Iris pigment epithelial cell (primary cell): ENCODE measurements at places on chromosomes 11 and 22.
A peak's percentile ranks its signal among the peaks of the same experiment; 100 is the strongest.

- DNase-seq, result no peak
These were observed 81.6 kb downstream of the LRRC4C start for GRCh38 chr11:41377709-41378394.

DNA sequence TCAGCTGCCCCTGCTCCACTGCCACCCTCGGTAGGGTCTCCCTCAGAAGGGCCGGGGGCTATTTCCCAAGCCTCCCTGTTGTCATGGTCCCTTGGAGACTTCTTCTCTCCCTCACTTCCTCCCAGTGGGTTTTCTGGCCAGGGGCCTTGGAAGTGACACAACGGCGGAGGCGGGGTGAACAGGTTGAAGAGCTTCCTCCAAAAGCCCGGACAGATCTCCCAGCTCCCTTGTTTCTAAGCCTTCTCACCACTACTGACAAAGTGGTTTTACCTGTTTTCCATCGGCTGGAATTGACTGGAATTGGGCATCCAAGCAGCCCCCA is 14.5 kb downstream of the MYH9 start:
- DNase-seq, result no peak

GRCh38 chr11:13207270-13207664 is 70.3 kb upstream of the BMAL1 start:
- DNase-seq, result no peak

DNA sequence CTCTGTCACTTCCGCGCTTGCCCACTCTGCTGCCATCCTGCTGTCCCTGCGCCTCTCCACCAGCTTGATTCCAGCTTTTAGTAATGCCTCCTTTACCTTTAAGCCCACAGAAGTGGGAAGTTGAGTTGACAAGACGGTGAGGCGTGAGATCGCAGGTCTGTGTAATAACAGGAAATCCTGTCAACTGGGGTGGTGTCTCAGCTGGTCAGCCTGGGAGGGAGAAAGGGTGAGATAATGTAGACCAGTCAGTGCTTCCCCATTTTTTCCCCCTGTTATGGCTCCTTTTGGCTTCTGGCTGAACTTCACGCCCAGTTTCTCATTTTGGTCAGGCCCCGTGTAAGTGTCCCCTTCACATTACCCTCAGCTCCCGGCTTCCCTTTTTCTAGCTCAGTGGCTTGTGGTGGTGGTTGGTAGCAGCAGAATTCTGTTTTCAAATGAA is 98.9 kb downstream of the TRAF6 start:
- DNase-seq, result peak; percentile 63

DNA sequence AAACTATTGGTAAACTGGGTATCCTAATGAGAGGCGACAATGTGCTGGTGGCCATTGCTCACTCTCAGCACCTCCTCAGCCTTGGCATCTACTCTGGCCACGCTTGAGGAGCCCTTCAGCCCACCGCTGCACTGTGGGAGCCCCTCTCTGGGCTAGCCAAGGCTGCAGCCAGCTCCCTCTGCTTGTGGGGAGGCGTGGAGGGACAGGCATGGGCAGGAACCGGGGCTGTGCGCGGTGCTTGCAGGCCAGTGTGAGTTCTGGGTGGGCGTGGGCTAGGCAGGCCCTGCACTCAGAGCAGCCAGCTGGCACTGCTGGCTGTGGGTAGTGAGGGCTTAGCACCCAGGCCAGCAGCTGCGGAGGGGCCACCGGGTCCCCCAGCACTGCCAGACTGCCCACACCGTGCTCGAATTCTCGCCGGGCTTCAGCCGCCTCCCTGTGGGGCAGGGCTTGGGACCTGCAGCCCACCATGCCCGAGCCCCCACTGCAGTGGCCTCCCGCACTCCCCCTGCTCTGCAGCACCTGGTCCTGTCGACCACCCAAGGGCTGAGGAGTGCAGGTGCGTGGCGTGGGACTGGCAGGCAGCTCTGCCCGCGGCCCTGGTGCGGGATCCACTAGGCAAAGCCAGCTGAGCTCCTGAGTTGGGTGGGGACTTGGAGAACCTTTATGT is 575.9 kb upstream of the ANO3 start:
- no peak for DNase-seq

DNA sequence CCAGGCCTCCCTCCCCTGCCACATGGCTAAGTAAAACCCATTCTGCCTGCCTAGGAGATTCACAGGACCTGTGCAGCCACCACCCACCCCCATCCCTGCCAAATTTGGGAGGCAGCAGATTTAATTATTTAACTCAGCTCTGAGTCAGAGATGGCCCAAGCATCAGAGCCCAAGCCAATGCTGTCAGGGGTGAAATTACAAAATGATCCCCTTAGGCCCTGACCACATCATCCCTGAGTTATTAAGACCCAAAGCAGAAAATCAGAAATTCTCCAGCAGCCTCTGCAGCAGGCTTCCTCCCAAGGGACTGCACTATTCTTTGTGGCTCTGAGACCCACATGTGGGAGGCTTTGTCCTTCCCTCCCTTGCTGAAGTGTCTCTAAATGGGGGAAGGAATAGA is 52.8 kb upstream of the RRAS2 start:
- DNase-seq, result peak; percentile 74

GRCh38 chr22:22749167-22749758 is 104.8 kb downstream of the GGTLC2 start:
- DNase-seq, result no peak

DNA sequence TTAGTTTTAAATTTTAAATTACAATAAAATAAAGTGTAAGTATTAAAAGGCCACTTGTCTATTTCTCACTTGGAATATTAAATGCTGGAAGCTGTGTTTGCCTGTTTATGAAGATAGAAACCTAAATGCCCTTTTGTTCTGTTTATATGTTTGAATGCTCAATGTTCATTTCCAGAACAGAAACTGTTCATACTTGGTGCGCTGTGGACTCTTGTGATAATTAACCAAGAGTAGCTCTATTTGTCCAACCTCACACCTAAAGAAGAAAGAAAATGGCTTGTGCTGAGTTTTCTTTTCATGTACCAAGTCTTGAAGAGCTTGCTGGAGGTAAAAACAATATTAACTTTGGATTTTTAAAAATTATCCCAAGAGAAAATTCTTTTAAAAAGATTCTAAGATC is 5.7 kb downstream of the C11orf54 start:
- no peak for DNase-seq

DNA sequence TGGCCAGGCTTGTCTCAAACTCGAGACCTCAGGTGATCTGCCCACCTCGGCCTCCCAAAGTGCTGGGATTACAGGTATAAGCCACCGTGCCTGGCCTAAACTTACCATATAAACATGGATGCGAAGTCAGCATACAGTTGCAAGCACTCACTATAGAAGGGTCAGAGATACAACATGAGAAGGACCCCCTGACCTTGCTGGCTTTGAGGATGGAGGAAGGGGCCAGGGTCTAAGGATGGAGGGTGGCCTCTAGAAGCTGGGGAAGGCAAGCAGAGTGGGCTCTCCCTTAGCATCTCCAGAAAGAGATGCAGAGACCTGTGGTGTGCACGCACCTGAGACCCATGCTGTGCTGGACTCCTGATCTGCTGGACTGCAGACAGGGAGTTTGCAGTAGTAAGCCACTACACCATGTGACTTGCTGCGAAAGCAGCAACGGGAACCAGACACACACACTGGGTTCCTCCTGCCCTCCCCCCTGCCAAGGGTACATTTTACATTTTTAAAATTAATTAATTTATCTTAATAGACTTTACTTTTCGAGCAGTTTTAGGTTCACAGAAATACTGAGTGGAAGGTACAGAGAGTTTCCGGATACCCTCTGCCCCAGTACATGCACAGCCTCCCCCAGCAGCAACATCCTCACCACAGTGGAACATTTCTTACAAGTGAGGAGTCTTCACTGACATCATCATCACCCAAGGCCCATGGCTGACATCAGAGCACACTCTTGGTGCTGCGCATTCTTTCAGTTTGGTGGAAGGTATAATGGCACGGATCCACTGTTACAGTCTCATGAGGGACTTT is 170.1 kb upstream of the B3GAT1 start:
- DNase-seq, result no peak

GRCh38 chr22:33382436-33382835 is 324.3 kb upstream of the SYN3 start:
- no peak for DNase-seq

- peak; percentile 94 for DNase-seq
These were observed at the start of gene LRRC74B for GRCh38 chr22:21045585-21046294. Gene LRRC74B (plus strand): TSS chr22:21045946. CDS start chr22:21045987, 41 bp downstream.

DNA sequence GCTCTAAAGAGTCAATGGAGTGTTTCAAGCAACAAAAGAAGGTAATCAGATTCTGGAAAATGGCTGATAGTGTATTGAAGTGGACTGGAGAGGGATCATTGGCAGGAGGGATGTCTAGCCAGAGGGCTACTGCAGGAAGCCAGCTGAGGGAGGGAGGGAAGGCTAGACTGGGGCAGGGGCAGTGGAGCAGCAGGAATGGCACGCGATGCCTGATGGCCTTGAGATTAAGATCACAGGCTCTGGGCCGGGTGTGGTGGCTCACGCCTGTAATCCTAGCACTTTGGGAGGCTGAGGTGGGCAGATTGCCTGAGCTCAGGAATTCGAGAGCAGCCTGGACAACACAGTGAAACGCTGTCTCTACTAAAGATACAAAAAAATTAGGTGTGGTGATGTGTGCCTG is 47.5 kb upstream of the PRDM11 start:
- DNase-seq, result no peak
